ENCODE measurements at places on chromosomes 16 and 17.

DNA sequence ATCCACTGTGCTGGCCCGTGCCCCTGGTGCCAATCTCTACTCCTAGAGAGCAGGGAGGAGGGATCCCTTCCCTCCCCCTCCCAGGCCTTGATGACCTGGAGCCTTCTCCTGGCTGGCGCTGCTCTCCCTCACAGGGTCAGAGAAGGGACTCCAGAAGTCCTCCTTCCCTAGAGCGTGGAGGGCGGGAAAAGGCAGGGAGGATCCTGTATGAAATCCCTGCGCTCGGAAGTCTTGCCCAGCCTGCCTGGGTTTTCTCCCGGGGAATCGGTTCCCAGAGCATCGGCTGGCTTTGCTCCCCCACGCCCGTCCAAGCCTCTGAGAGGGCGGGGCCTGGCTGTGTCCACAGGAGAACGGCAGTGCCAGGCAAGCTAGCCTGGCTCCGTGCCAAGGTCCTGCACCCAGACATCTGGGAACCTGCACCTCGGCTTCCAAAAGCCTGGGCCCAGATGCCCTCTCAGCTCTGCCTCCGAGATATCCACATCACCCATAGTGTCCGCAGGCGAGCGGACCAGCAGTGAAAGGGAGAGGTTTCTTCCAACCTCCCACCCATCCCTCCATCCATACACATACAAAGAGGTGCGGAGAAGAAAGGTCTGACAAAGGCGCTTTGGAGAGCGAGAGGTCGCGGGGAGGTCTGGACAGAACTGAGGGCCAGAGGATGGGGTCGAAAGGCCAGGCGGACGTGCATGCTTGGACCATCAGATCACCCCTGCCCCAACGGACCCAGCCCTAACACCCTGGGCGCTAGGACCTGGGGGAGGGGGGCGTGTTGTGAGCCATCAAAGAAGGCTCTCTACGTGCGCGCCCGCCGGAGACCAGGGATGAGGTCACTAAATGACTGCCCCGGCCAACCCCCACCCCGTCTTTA is 1.1 kb downstream of the MPP2 start:
- peak; percentile 16 for DNase-seq

DNA sequence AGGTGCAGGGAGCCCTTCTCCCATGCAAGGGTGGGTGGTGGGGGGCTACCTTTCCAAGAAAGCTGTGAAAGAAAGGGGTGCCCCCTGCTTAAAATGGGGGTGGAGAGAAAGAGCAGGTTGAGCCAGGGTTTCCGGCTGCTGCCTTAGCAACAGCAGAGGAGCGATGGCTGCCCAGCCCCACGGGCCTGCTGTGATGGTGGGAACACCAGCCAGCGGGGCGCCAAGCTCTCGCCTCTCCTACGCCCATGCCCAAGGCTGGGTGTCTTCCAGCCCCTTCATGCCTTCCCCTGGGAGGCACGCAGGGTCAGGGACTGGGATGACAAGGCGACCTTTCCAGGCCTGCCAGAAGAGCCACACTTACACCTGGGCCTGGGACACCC is 3.0 kb downstream of the FMNL1 start:
- DNase-seq, result peak; percentile 31

DNA sequence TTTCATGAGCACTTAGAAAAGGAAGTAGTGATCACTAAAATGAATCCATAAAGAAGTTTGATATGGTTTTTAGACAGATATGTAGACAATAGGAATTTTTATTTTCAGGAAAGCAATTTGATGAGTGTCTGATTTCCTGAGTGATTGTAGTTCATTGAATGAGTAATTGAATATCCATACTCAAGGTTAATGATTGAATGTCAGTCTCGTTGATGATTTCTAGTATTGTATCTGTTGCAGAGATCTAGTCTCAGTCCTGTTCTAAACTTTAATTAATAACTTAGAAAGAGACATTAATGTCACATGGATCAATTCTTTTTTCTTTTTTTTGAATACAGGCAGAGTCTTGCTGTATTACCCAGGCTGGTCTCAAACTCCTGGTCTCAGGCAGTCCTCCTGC is 78.3 kb downstream of the NLK start:
- no peak for DNase-seq

GRCh38 chr17:78433780-78434335 is 55.4 kb downstream of the PGS1 start:
- no peak for DNase-seq

DNA sequence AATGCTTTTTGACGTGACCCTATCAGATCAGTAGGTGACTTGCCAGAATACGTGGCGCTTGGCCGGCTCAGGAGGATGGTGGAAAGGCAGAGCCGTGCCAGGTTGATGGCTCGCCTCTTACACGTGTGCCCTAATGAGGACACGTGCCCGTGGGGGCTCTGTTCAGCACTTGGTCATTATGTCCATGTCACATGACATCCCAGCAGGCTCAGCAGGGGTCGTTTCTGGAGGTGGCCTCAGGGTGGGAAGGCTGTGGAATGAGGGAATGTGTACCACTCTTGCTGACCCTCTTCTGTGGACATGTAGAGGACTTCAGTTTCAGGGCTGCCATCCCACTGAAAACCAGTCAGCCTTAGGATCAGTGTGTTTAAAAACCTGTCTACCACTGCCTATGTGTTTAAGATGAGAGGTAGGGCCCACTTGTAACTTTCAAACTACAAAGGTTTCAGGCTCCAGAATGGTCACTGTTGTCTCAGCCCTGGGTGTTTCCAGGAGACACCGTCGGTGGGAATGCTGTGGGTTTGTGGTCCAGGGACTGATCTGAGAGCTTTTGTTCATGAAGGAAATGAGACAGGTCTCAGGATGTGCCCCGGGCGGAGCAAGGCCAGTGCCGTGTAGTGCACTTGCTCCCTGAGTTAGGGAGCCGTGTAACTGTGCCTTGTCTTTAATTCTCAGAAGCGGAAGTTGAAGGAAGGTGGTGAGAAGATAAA is 12.1 kb downstream of the UBN1 start:
- no peak for DNase-seq

- no peak for DNase-seq
Measured at GRCh38 chr16:86337581-86338402, 172.5 kb upstream of the FOXF1 start.

DNA sequence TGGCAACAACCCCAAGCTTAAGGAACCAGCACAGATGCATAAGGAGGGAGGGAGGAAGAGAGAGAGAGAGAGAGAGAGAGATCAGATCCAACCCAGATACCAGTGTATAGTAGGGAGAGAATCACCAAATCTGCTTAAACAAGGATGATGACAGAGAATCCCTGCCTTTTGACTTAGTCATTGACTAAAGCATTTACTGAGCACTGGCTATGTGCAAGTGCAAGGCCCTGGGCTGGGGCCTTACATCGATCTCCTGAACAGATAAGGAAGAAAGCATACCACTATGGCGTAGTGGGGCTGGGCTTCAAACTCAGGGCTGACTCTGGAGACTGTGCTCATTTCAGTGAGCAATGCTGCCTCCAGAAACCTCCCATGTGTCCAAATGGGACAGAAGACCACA is 15.8 kb downstream of the TSNAXIP1 start:
- DNase-seq, result no peak

GRCh38 chr17:29837531-29837930 is 92.5 kb downstream of the SSH2 start:
- DNase-seq, result no peak

- DNase-seq, result no peak
Measured at GRCh38 chr16:59950431-59950830, 1216.3 kb upstream of the GOT2 start.

DNA sequence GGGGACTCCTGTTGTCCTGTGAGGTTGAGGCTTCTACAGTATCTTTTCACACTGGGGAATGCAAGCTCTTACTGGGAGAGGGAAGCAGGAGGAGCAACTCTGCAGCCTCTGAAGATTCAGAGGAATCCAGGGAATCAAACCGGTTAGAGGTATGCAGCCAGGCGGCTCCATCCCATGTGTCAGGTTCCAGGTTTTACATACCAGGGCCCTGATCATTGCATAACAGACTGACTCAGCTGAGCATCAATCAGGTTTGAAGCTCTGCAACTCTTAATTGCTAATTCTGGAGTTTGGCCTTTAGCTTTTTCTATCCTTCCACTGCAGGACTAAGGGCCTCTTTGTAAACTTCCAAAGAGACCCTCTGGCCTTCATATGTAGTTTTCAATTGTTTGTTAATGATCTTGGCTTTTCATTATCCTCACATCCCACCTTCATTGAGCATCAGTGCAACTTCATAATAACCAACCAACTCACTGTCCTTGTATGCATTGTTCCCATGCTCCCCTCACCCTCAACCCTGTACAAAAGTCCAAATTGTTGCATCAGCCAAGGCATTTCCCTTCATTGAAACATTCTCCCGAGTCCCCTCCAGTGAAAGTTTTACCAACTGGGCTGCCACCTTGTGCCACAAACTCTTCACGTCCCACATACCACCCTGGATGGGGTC is 59.7 kb upstream of the DHX40 start:
- no peak for DNase-seq

DNA sequence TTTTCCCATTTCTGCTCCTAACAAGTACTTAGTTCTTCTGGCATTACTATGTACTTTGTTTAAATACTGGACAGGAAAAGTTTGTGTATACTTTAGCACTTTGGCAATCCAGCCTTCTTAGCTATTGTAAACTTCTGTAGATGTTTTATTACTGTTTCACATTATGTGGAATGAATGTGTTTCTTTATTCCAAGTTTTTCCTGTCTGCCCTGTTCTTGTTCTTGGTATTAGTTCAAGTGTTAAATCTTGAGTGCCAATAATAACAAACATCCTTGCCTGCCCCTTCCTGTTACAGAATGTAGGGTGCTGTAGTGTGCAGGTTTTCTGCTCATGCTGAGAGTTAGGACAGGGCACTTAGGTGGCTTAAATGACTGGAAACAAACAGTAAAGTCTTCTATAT is 7.3 kb upstream of the CAPNS2 start:
- DNase-seq, result no peak

DNA sequence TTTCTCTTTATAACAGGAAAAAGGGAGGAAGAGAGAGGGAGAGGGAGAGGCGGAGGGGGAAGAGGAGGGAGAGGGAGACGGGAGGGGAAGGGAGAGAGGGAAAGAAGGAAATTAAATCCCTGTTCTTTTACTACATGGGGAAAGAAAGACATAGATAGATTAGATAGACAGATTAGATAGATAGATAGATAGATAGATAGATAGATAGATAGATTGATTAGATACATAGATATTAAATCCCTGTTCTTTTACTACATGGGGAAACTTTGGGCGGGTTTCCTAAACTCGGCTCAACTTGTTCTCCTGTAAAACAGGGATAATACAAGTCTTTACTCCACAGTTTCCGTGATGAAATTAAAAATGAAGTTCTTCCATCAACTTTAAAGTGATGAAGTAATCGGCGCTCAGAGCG is 661 bp downstream of the RFWD3 start:
- no peak for DNase-seq

DNA sequence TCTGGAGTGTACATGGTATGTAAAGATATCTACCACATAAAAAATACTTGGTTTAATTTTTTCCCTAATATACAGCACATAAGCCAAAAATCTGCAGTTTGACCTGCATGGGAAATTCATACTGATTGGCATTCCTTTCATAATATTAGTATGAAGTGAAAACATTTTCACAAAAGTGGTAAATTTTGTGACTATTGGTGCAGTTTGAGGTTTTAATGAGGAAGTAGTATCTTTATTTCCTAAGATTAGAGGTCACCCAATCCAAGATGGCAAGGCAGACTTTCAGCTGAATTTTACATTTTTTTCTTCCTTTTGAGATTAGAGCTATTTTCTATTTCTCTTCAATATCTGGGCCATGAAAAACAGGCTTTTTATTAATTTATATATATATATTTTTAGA is 21.2 kb downstream of the METTL9 start:
- DNase-seq, result no peak

- no peak for DNase-seq
Measured at GRCh38 chr17:40059729-40060475, 2.9 kb upstream of the THRA start.

DNA sequence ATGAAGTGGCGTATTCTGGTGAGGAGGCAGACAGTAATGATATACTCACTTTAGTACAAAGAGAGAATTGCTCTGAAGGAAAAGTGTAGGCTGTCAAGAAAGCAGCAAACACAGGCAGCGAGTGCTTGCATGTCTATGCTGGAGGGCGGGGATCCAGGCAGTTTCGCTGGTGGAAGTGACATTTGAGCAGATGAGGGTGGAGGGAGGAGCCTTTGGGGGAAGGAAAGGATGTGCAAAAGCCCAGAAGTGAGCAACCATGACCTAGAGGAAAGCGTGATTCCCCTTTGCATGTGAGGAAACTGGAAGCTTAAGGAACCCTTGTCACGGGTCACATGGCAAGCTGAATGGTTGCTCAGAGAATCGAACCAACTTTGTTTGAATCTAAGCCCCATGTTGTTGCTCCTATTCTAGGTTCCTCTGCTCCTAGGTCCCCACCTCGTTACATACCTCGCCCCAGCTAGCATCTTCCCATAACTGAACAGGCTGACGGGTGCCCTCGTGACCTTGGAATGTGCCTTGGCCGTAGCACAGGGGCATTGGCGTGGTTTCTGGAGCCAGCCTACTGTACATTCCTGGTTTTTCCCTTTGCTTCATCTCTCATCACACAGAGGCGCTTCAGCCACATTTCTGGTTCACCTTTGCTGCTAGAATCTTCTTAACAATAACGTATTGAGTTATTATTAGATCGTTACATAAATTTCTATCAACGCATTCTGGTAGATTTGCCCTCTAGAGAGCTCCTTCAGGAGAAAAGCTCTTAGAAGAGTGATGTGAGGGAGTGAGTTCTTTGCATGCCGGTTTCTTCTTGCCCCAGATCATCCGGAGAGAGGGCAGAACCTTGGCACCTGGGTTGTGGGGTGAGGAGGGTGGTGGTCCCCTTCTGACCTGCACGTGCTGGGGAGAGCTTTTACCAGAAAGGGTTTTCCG is 191.8 kb downstream of the SNX29 start:
- no peak for DNase-seq

- DNase-seq, result peak; percentile 67
Measured at GRCh38 chr16:19583665-19584300, 28.3 kb downstream of the VPS35L start.

DNA sequence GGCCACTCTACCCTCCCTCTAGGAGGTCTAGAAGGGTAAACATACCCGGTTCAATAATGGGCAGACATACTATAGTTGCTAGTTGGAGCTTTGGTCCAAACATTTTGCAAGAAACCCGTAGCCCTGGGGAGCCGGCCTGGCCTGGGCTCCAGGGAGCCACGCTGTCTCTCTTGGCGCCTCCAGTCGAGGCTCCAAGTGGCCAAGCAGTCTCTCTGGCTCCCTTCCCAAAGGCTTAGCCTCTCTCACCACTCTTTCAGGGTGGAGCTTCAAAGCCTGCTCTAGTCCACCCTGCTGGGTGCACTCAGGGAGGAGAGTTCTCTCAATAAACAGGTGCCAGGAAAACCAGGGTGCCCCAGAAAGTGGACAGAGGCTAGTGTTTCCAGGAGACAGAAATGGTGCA is 32.2 kb downstream of the RCVRN start:
- no peak for DNase-seq
